ENCODE measurements at places on chromosomes 7 and 10.

- DNase-seq = no peak
These were observed 281.2 kb upstream of the KIAA1217 start for GRCh38 chr10:23927576-23928325.

DNA sequence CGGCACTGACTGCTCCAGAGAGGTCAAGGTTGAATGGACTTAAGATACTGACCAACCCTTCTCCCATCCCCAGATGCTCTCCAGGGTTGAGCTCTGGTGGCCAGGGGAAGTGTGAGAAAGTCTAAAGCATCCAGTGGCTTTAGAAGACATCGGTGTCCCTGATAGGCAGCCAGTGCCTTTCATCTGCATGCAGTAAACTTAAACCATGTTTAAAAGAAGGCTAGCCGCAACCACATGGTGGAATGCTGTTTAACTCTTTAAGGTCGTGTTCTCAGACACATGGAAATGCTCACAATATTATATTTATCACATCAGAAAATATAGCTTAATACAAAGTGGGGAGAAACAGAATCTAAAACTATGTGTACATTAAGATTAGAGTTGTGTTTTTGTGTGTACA lies 137.0 kb downstream of the CNNM2 start:
- DNase-seq = no peak

- DNase-seq = no peak
These were observed 18.0 kb upstream of the NUDCD3 start for GRCh38 chr7:44508328-44509030.

GRCh38 chr10:31705136-31705535 lies 223.5 kb downstream of the ARHGAP12 start:
- no peak for DNase-seq

DNA sequence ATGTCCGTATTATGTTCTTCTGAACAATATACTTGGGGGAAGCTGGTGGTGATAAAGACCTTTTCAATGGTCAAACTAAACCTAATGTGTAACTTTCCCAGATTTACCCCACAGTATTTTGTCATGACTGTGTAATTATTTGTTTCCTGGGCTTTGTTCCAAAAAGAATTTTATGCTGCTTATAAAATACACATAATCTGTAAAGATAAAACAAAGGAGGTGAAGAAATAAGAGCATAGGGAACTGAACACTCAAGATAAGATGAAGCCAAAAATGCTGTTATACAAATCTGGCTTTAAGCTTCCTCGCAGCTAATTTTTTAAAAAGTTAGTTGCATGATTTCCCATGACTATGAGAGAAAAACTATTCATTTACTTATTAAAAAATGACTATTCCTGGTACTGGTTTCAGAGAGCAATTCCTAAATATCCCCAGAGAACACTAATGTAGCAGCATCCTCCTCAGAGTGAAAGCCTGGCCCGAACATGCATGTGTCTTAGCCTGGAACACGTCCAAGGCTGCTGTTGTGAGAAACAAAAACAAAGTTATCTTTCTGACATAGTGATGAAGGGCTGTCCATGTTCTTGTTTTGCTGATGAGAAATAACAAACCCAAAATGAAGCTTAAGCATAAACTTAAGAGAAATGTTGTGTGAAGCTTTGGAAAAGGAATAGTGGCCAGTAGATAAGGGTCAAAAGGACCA lies 33.9 kb downstream of the MALSU1 start:
- DNase-seq = no peak

DNA sequence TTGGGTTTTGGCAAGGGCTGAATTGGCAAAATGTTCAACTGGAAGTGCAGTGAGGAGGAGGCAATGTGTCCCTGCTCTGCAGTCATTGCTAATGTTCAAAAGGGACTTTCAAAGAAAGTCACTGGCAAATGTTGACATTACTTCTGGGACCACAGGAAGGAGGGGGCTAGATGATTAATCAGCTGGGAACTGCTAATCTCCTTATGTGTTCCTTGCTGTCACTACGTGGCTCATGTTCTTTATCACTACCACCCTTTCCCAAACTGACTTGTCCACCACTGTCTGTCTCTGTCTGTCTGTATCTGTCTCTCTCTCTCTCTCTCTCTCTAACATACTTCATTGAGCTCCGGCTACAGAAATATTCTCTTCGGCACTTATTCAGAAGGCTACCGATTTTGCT lies 86.9 kb upstream of the MTPN start:
- no peak for DNase-seq

- DNase-seq = no peak
These were observed 156.6 kb upstream of the TRIM24 start for GRCh38 chr7:138303230-138304070.

- DNase-seq = no peak
These were observed 16.2 kb downstream of the LHPP start for GRCh38 chr10:124477614-124478363.

DNA sequence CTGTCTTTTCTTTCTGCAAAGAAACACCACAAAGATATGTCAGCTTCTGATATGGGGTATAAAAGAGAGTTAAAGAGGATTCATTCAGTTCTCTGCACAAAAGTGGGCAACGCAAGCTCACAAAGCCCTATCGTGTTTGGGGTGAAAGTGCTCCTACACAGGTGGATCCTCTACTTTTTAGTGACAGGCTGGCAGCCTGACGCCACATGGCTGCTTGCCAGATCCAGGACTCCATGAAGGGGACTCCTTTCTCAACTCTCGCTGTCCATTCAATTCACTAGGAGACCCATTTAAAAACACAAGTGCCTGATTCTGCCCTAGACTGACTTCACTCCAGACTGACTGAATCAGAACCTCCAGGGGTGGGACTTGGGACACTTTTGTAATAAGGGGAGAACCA lies 8.0 kb downstream of the PARP12 start:
- DNase-seq = no peak

- no peak for DNase-seq
These were observed 49.4 kb upstream of the OCM start for GRCh38 chr7:5831196-5831595.

DNA sequence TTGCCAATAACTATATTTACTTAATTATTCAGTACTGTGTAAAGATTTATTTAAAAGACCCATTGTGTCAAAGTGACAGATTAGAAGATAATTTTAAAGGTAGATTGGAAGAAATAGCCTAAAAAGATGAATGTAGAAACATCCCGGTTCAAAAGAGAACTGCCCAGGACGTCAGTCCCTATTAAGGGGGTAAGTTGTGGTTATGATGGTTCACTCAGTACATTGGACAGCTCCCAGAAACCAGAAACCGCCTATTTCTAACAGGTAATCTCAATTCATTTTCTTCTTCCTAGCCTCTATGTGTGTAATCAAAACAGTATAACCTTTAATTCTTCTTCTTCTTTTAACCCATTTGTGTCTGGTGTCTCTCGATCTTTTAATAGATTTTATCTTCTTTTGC lies 1.5 kb upstream of the FERD3L start:
- no peak for DNase-seq

DNA sequence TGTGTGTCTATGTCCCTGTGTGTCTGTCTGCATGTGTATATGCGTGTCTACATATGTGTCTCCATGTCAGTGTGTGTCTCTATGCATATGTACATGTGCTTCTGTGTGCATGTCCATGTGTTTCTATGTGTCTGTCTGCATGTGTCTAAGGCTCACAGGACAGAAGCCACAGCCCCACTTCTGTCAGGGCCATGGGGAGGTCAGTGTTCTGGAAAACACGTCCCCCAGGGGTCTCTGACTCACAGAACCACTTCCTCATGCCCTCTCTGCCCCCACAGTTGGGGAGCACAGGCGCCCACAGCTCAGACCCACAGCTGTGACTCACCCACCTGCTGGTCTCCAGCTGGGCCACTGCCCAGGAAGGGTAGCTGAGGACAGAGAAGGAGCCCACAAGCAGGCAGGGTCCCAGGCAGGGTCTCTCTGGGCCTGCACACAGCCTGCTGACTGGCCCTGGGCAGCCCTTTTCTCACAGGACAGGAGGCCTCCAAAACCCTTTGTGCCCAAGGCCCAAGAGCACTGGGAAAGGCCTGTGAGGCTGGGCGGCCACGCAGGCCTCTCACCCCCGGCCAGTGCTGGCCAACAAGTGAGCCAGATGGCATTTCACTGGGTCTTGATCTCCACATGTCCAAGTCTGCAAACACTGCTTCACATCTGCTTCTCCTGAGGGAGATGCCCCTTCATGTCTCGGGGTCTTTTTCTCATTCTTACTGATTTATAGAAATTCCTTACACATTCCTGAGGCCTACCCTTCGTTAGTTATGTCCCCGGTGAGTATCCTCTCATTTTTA lies 102.9 kb upstream of the FAM20C start:
- no peak for DNase-seq

- DNase-seq = no peak
These were observed 1231.1 kb upstream of the CELF2 start for GRCh38 chr10:9786576-9786975.
